ENCODE measurements at places on chromosomes 13 and 19.

DNA sequence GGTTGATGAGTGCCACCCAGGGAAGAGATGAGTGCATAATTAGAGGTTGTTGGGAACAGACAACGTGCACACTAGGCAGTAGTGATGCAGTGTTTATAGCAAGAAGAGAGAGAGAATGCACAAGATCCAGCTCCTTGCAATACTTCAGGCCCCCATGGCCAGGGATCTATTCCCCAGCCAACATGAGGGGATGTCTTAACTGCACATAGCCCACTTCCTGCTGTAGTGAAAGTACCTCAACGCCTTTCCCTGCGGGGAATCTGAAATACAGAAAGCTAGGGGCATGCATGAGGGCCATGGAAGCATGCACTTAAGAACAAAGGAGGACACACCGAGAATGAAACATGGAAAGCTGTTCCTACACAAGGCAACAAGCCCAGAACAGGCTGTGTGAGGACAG lies 636.7 kb upstream of the GPC6 start:
- DNase-seq = no peak

- no peak for DNase-seq
These were observed 10.3 kb upstream of the PAN3 start for GRCh38 chr13:28128030-28128429.

DNA sequence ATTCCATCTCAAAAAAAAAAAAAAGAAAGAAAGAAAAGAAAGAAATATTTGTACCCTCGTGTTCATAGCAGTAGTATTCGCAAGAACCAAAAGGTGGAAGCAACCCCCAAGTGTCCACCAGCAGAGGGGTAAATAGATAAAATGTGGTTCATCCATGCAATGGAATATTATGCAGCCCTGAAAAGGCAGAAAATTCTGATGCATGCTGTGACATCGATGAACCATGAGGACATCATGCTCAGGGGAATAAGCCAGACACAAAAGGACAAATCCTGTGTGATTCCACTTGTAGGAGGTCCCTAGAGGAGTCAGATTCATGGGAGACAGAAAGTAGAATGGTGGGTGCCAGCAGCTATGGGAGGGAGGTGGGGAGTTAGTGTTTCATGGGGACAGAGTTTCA lies 6.4 kb upstream of the LRRC8E start:
- DNase-seq = no peak

- no peak for DNase-seq
These were observed 78.8 kb downstream of the TUBGCP3 start for GRCh38 chr13:112509190-112509589.

- DNase-seq = peak; percentile 76
These were observed 305.1 kb downstream of the KCNRG start for GRCh38 chr13:50320271-50320862.

DNA sequence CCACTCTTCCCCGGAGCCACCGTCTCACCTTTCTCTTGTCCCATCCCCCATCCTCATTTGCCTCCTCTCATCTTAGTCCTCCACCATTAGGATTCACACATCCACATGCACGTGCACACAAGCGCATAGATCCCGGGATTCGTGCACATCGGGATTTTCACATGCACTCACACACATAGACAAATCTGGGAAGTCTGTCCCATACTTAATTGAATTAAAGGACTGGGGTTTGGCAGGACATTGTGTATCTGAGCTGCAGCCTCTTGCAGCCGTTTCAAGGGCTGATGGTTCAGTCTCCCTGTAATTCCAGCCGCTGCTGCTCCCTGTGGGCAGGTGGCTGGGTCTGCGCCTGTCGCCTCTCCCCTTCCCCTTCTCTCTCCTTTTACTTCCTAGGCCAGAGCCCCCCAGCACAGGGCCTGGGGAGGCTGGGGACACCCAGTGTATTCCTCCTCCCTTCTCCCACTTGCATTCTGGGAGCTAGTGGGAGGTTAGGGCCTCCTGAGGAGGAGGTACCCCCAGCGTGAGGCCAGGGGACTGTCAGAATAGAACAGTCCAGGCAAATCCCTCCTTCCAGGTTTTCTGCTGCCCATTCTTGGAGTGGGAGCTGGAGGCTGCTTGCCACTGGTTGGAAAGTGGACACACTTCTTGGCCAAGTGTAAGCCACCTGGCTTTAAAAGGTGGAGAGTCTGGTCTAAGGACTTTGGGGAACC lies 43.6 kb downstream of the LYL1 start:
- DNase-seq = no peak

DNA sequence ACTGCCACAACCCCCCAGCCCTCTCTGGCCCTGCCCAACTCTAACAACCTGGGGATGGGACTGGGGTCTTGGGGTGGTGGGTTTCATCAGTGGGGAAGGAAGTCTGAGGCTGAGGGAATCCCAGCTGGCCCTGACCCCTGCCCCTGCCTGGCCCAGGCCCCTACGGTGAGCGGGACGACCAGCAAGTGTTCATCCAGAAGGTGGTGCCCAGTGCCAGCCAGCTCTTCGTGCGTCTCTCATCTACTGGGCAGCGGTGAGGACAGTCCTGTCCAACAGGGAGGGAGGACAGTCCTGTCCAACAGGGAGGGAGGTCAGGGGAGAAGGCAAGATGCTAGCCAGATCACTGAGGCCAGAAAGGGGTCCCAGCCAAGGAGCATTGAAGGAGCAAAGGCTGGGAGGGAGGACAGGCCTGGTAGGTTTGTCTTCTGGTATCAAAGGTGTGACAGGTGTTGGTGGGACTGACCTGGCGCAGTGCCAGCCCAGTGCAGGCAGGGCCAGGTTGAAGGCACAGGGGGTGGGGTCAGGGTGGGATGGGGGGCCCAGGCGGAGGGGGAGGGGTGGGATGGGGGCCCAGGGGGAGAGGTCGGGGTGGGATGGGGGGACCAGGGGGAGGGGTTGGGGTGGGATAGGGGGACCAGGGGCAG lies 12.1 kb upstream of the LTBP4 start:
- no peak for DNase-seq

GRCh38 chr13:82687884-82688283 lies 1194.4 kb downstream of the SLITRK1 start:
- no peak for DNase-seq

Measured in retinal pigment epithelial cell (primary cell).